Peyer's patch (tissue), 4 donors: ENCODE measurements at places on chromosomes 12 and 14. TPM values are rescaled to one million over a fixed set of nuclear protein-coding genes. Genes with fewer than 3 reads are reported as not detected.

- no peak for DNase-seq
These were observed 49.5 kb downstream of the KDM2B start for GRCh38 chr12:121531356-121531750.

GRCh38 chr14:71956920-71957563, 24.8 kb downstream of the RGS6 start:
- DNase-seq, result no peak

GRCh38 chr12:47218191-47218654, 138.5 kb upstream of the AMIGO2 start:
- DNase-seq, result no peak

GRCh38 chr12:108884116-108885012, 4.5 kb downstream of the DAO start:
- DNase-seq, result peak; percentile 55

DNA sequence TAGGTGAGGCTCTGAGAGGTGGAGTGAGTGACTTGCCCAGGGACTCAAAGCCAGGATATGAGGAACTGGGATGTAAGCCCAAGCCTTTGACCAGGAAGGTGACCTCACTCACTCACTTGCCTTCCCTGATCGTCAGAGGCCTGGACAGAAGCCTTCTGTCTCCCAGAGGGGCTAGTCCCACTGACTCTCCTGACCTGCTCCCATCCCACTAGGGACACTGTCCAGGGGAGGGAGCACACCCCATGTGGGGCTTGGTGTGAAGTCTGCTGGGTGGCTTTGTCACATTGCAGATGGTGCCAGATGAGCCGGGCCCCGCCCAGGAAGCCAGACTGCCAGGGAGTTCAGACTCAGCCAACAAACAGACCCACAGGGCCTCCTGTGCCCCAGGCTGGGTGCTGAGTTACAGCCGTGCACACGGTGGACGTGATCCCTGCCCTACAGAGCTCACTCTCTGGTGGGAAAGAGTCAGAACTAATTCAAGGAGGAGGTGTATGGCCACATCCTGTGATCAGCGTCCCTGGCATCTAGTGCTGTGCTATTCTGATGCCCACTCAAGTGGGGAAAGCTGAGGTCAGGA, 28.3 kb downstream of the MMAB start:
- DNase-seq, result no peak

Gene CBX5
- 14.9 TPM for total RNA-seq

DNA sequence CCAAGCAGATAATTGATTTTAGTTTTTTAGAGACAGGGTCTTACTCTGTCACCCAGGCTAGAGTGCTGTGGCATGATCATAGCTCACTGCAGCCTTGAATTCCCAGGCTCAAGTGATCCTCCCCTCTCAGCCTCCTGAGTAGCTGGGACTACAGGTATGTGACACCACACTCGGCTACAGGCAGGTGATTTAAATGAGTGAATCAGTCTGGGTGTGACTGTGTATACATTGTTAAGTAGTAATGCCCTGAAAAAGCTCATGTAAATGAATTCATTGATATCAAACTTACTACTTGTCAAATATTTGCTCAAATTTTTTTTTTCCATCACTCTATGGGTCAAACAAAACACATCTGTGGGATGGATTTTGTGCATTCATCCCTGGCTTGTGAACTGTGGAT, 6.3 kb upstream of the USP44 start:
- DNase-seq, result no peak

DNA sequence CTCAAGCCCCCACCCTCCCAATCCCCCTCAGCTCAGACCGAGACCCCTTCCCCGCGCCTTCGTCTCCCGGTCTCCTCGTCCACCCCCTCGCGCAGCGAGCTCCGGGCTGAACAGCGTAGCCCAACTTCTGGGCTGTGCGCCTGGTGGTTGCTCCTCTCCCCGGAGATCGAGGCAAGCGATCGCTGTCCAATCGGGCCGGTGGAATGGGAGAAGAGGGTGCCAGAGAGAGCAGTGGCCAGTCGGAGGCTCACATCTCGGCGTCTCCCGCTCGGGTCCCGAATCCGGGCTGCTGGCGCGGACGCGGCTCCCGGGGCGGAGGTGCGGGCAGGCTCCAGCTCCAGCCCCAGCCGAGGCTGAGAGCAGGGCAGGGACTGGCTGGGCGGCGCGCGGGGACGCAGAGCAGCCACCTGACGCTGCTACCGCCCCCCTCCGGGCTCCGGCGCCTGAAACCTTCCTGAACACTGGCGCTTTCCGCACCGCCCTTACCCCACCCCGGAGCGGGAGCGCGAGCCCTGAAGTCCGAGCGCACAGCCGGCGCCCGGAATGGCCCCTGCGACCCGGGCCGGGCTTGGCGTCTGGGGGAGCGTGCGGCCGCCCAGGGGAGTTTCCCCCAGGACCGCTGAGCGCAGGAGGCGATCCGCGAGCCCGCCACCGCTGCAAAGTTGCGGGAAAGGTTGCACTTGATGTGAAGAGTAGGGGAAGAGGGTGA, 508 bp upstream of the KCNH5 start:
- DNase-seq, result peak; percentile 41

GRCh38 chr14:96986256-96987085, 189.3 kb downstream of the VRK1 start:
- DNase-seq, result no peak

DNA sequence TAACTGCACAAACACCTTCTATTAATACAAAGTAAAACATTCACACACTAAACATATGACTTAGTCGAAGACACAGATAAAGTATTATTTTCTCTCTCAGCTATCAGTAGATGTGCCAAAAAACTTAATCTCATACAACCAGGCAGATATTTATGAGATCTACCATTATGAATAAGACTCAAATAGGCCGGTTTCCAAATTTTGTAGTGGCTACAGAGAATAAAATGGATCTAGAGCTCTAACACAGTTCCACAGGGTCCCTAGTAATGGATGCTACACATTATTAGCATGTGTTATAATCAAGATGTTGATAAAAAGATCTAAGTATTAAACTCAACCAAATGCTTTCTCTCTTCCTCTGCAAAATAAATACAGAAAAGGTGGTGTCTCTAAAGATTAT, 10.4 kb downstream of the SAV1 start:
- DNase-seq, result no peak
